ENCODE measurements at places on chromosomes 6 and 20.

- no peak for DNase-seq
Measured at GRCh38 chr6:12277386-12277785, 12.8 kb upstream of the EDN1 start.

DNA sequence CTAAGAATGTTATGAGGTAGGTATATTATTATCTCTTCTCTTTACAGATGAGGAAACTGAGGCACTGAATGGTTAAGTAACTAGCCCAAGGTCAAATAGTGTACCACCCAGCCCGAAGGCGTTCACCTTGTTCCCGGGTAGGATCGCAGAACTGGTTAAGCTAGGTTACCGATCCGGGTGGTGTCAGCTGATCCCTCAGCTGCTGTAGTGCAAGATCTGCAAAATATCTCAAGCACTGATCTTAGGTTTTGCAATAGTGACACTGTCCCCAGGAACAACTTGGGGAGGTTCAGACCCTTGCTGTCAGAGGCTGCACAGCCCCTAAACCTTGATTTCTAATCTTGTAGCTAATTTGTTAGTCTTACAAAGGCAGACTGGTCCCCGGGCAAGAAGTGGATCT, 28.1 kb downstream of the SLC52A3 start:
- DNase-seq = no peak

GRCh38 chr6:42078386-42078785, 28.1 kb downstream of the TAF8 start:
- no peak for DNase-seq

- no peak for DNase-seq
Measured at GRCh38 chr20:24665741-24666191, 196.3 kb downstream of the SYNDIG1 start.
